Hematopoietic multipotent progenitor cell treated with erythropoietin and hydrocortisone succinate and interleukin-3 and kit ligand, for 17 days (in vitro differentiated cells): ENCODE measurements at places on chromosomes 3 and 15.

DNA sequence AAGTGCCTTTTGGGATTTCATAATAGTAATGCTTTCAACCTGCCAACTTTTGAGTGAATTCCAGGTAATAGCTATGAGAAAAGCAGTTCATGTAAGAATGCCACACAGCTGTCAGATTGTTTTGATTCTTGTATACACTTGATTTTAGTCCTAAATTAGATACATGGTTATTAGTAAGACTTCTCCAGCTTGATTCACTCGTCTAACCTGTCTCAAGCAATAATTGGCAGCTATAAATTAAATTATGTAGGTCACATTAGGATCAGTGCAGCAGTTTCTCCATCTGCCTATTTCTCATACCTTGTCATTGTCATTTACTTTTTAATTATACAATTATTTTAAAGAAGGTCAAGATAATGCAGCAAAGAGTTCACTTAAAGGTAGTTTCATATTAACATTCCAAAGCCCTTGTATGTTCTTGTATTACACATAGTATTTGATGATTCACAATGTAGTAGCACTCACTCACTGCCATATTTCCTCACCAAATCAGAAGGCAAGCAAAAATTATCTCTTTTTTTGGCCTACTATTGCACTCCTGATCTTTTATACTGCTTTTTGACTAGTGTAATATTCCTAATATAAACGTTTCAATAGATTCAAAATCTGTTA, 10.9 kb upstream of the CRYBG3 start:
- DNase-seq, result no peak

DNA sequence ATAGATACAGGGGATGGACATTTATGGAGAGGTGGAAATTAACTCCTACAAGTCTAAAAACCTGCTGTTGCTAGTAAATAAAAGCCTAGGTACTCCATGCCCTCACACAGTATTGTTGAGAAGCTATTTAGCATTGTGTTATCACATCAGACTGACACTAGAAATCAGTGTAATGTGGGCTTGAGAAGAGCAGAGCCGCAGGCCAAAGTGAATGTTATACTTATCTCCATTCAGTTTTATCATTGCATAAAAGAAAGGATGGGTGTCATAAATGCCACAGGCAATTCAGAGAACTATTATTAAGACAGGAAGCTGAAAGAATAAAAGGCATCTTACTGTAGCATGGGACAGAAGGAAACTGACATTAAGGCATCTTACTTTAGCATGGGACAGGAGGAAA, 13.7 kb upstream of the ISLR start:
- no peak for DNase-seq

GRCh38 chr15:100372739-100373119, 31.0 kb upstream of the ADAMTS17 start:
- no peak for DNase-seq

DNA sequence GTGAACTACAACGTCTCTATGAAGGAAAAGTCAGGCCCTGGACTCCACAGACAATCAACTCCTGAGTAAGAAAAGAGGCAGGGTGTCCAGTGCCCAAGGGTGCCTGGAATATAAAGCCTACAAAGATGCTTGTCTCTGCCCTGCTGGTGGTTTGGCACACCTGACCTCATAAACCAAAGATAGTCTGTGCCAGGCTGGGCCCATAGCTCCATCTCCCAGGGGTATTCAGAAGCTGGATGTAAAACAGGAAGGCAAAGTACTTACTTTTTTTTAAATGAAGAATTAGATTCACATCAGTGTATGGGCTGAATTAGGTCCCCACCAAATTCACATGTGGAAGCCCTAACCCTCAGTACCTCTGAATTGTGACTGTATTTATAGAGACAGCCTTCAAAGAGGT, 66.6 kb upstream of the HERC1 start:
- DNase-seq, result no peak

DNA sequence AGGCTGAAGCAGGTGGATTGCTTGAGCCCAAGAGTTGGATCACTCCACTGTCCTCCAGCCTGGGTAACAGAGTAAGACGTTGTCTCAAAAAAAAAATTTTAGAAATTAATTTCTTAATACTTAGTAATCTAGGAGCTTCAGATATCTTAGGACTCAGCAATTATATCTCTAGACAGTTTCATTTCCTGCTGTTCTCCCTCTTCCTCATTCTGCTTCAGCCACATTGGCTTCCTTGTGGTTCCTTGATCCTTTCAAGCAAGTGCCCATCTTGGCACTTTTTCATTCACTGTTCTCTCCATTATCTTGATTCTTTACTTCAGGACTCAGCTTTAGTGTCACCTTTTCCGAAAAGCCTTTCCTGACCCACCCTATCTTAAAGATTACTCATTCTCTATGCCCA, 22.5 kb downstream of the TMEM202 start:
- DNase-seq, result no peak

- no peak for DNase-seq
These were observed 94.8 kb downstream of the IGF1R start for GRCh38 chr15:98743177-98743576.
